T follicular helper cell (primary cell): ENCODE measurements at places on chromosomes 3 and 15.

DNA sequence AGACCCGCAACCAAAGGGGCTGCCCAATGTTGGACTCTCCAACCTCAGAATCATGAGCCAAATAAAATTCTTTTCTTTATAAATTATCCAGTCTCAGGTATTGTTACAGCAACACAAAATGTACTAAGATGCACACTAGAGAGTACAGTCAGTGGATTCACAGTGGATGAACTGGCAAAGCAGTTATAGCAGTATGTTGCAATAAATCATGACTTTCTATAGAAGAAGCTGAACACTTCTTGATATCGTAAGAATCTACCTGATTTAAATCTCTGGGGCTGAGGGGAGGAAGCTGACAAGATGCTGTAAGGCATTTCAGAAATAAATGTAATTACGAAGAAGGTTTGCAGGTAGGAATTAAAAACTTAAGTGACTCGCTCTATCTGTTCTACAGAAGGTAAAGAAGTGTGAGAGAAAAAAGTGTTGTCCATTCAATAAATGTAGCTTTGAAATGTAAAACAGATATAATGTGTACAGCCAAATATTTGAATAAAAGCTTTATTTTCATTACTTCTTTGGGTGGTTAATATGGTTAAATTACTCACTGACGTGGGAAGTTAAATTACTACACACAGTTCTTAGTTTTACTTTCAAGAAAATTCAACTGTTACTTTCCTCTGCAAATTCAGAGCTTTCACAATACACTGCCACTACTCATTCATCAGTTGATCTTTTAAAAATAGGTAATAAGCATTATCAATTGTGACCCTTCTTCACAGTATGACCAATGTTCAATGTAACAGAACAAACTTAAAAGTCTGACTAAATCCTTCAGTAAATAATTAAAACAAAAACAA lies 439.1 kb downstream of the SHQ1 start:
- no peak for DNase-seq

DNA sequence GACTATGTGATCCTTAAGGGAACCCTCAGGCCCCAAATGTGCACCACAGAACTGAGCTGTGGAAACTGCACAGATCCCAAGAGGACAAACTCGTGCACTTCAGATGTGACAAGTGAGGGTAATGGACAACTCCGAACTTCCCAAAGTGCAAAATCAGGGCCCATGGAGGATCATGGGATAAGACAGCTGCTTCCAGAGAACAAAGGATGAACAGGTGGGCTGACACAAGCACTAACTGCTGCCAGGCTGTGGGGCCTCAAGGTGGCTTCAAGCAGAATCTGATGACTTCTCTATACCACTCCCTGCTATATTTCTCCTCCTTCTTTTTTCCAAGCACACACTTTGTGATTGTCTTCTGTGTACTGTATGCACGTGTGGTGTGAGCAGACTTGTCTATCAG lies 5.4 kb downstream of the TARS3 start:
- DNase-seq = no peak

GRCh38 chr3:105837143-105837740 lies 31.6 kb downstream of the CBLB start:
- DNase-seq = no peak

DNA sequence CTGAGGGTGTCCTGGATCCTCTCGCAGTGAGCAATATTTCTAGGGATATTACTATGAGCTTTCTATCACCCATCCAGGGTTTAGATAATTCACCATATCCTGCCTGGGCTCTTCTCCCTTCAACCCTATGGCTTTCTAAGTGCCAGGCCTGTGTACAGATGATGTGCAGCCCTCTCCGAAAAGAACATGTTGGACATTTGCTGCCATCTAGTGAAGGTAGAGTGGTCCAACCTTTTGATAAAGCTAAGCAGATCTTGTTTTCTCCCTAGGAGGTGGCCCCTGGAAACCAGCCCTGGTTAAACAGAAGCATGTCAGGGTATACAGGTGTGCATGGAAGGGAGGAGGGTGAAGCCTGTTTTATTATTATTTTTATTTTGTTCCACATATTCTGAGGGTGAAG lies 27.9 kb upstream of the SCN10A start:
- no peak for DNase-seq
